T follicular helper cell (primary cell): ENCODE measurements at places on chromosomes 11 and 22.

- no peak for DNase-seq
Measured at GRCh38 chr22:24446260-24446611, 18.8 kb downstream of the ADORA2A start.

DNA sequence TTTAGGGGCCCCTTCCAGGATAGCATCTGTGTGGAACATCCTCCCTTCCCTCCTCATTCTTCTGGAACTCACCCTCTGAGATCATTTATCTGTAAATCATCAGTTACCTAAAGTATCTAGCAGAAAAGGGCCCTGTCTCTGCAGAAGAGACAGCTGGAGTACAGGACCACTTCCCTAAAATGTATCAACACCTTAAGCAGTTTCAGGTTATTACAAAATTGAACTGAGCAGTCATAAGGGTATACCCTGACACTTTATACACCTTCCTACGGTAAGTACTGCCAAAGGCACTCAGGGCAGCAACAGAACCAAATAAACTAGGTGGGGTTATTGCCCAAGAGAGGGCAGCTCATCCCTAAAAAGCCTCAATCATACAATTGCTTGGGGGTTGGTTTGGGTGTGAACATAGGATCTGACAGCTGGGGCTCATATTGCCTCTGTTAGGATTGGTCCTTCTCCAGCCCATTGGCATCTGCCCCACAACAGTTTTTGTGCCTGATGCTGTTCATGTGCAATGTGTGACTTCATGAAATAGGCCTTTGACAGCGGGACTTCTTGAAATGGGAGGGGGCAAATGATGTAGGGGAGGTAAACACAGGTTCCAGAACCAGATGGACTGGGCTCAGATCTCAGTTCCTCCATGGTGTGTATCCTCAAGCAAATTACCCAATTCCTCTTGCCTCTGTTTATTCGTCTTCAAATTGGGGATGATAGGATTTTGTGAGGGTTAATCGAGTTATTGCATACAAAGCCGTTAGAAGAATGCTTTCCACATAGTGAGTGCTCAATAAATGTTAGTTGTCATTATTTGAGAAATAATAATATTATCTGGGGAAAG, 2.9 kb downstream of the POU2AF3 start:
- DNase-seq, result no peak

DNA sequence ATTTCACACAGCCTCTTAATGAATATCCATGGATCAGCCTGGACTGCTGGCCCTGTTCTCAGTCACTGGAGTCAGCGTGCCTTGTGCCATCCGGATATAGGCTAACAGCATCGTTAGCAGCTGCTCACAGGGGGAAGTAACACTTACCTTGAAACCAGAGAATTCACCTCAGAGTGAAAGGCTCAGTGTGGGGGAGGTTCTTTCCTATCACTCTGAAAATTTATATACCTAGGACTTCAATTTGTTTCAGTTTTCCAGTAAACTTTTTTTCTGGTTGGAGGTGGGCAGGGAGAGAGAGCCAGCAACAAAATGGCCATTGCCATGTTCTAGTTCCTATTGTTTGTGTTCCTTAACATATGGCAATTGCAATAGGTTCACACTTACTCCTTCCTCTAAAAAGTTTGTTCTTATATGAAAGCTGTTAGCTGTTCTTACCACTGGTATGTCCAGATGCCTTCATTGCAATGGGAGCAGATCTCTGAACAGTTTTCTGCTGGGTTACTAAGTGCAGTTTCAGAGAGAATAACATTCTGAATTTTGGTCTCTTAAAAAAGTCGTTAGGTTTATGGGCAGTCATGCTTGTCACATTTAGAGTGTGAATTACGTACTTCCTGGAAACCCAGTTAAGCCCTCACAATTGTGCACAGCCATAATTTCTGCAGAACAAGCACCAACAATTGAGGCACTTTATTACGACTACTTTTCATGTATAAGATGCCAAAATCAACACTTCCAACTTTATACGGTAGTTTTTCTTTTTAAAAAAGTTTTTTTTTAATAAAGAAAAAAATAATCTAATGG, 247.6 kb downstream of the CADM1 start:
- no peak for DNase-seq

- no peak for DNase-seq
Measured at GRCh38 chr11:20126724-20127123, 33.6 kb downstream of the DBX1 start.

GRCh38 chr11:76339221-76339620, 41.7 kb downstream of the THAP12 start:
- DNase-seq, result no peak

DNA sequence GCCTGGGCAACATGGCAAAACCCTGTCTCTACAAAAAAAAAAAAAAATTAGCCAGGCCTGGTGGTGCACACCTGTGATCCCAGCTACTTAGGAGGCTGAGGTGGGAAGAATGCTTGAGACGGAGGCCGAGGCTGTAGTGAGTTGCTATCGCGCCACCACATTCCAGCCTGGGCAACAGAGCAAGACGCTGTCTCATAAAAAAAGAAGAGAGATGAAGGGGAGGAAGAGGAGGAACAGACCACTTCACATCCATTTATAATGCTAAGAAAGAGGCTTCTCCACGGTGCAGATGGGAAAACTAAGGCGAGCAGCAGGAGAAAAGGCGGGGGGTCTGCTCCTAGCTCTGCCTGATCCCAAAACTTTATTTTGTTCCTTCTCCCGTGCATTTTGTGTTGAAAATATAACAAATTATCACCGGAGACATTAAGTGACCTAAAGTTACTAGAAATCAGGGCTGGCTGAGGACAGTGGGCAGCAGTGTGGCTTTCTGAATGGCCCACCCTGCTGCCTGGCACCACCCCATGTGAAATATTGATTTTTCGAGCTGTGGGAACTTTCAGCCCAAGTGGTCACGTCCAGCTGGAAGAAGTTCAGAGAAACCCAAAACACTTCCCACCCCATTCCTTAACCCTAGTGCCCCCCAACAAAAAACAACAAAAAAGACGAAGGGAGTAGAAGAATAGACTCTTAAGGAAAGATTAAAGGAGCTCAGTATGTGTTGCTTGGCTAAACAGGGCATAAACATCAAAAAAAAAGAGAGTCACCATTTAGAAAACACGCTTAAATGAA, 9.5 kb downstream of the MYH9 start:
- DNase-seq, result no peak

- no peak for DNase-seq
Measured at GRCh38 chr11:3669128-3669527, 2.1 kb downstream of the CHRNA10 start.

GRCh38 chr11:43951231-43951630, 8.8 kb downstream of the C11orf96 start:
- no peak for DNase-seq

- DNase-seq, result no peak
Measured at GRCh38 chr11:64764753-64765152, 5.0 kb upstream of the PYGM start.

DNA sequence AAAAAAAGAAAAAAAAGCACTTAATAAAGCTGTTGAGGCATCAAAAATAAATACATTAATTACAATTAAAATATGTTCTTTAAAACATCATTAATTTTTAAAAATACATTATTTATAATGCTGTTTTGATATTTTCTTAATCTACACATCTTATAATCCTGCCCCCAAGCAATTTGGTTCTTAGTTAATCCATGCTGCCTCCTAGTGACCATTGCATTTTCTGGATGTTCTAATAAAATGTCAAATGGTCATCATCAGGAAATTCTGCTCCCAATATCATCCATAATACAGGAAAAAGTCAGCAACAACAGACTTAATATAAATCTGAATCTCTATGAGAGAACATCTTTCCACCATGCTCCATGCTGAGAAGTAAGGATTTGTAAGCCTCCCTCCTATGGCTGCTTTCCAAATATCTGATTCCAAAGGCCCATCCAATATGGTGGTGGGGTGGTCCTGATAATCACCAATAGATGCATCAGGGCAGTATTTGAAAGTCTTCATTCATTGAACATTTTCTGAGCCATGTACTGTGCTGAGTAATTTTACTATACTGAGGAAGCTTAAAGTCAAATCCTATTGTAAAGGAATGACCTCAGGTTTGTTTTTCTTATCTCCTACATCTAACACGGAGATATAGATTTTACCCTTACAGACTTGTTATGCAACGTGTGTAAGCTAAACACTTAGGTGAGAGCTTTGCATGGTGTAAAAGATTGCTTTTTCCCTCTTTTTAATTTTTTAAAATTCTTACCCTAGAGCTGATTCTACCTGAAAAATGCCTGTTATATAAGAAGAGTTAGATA, 124.7 kb upstream of the BMAL1 start:
- no peak for DNase-seq
